ENCODE measurements at places on chromosomes 12 and 14.

DNA sequence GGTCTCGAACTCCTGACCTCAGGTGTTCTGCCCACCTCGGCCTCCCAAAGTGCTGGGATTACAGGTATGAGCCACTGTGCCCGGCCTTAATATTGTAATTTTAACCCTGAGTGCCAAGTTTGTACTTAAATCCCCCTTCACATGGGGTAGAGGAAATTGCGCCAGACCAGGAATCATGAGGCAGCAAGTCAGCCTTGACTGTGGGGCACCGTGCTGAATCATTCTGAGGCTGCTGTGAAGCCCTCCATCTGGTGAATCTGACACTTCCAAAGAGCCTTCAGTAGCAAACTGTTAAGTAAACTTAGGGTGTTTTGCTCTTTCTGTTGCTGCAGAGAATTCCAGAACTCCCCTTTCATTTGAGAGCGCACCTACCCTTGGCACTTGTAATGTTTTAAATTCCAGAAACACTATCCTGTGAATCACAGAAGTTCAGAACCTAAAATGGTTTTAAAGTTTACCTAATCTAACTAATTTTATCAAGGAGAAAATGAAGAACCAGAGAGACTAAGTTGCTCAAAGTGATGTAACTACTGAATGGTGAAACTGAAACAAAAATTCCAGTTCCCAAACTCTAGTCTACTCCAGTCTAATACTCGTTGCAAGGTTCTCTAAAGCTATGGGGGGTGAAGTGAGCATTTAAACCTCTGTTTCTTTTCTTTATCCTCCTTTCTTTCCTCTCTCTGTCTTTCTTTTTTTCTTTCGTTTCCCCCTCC lies 7.5 kb downstream of the HEBP1 start:
- no peak for DNase-seq

GRCh38 chr14:74620497-74620921 lies 8.5 kb upstream of the LTBP2 start:
- DNase-seq = no peak

DNA sequence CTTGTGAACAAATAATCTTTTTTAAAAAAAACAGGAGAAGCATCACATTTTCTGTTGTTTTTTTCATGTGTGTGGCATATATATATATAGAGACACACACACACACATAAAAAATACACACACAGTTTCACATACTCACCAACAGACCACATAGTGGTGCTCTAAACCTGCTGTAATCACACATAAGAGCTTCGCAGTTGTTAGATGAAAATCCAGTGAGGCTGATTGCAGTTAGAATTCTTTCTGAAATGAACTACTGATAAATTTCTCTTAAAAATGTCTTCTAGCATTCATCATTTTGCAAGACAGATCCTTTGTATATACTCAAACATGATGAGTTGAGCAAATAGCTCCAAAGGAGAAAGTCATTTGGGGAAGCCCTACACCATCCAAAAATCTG lies 434.3 kb upstream of the STXBP6 start:
- no peak for DNase-seq

- peak; percentile 69 for DNase-seq
These were observed at the start of gene C14orf132 for GRCh38 chr14:96038920-96039632. TSS of gene C14orf132 (plus strand) at chr14:96039362. CDS start at chr14:96039501, 139 bp downstream.

GRCh38 chr12:48163150-48163747 lies 5.9 kb upstream of the ASB8 start:
- no peak for DNase-seq

GRCh38 chr12:19052689-19053088 lies 76.8 kb upstream of the PLEKHA5 start:
- no peak for DNase-seq

DNA sequence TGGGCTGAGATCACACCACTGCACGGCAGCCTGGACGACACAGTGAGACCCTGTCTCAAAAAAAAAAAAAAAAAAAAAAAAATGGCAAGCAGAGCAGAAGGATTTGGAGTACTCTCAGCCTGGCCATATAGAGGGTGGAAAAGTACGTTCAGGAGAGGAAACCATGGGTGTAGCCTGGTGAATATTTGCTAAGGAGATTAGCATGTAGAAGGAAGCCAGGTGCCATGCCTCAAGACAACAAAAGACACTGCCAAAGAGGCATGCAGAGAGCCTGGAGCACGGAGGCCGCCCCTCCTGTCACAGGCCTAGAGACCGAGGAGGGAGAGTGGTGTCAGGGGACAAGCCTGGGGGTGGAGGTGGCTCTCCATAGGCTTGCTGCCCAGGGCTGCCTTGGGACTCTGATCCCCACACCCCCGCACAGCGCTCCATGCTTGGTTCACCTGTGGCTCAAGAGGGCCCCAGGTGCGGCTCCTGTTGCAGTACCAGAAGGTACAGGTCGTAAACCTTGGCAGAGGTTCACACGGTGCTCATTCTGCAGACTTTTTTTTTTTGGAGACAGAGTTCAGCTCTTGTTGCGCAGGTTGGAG lies 27.9 kb upstream of the DEGS2 start:
- DNase-seq = no peak

- no peak for DNase-seq
These were observed 2.9 kb downstream of the HOXC5 start for GRCh38 chr12:54035568-54036264.

DNA sequence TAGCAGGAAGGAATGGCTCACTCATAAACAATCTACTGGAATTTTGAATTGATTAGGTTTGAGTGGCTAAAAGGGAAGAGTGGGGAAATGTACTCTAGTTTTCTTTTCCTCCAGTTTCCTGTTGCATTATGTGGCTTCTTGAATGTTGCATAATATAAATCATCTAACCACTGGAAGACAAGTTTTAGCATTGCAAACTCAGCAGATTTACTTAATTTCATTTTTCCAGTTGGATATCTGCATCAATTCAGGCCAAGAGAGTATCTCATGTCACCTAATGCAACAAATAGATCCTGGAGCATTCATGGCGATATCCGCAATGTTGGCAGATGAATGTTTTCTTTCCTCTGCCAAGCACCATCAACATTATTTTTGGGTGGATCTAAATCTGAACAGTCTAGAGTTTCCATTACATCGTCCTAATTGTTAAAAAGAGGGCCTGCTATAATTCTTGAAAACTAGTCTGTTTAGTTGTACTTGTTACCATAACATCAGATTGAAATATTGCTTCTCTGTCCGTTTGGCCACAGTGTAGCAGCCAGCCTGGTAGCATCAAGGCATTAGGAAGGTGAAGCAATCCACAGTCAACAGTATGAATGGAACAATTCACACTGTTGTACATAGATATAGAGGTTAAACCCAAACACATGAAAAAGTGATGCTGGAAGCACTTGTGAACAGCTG lies 544.2 kb downstream of the ETNK1 start:
- no peak for DNase-seq

DNA sequence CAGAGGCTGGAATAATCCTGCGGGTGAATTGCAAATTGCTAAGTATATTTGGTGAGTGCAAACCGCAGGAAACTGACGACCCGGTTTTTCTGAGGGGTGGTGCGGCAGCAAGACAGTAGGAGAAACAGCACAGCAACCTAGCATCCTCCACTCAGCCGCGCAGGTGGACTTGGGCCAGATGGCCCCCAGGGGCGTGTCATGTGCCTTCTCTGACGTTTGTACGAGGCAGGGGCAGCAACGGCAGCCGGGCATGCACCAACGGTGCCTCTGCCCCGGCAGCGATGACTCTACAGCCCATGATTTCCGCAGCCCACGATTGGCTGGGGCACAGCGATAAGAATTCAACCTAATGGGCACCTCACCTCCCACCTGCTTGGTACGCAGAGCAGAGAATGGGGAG lies 11.1 kb upstream of the CLEC2A start:
- no peak for DNase-seq

DNA sequence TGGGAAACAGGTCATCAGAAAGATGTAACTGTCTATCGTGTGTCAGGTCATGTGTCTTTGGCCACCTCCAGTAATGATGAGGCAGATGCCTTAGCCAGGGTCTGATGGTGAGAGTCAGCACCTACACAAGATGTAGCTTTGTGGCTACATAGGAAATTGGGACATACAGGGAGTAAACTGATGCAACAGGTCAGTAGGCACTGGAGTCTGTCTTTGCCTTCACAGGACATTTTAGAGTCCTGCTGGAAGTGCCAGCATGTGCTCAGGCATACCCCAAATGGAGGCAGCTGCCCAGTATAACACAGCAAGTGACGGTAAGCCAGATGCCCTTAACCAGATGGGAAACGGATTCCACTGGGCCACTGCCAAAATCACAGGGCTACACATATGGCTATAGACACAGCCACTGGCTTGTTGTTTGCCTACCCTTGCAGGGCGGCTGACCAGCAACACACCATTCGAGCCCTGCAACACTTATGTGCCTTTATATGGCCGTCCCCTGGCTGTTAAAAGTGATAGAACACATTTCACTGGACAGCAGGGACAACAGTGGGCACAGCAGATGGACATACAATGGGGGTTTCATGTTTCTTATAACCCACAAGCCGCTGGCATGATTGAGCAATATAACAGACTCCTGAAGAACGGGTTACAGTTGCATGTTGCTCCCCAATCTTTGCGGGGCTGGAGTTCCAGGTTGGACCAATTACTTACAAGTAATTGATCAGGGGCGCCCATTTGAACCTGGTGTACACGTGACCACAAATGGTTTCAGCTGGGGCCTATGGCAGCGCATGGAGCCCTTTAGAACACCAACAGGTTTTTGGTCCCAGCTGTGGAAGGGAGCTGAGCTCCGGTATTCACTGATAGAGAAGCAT lies 12.9 kb upstream of the RNASE12 start:
- no peak for DNase-seq

DNA sequence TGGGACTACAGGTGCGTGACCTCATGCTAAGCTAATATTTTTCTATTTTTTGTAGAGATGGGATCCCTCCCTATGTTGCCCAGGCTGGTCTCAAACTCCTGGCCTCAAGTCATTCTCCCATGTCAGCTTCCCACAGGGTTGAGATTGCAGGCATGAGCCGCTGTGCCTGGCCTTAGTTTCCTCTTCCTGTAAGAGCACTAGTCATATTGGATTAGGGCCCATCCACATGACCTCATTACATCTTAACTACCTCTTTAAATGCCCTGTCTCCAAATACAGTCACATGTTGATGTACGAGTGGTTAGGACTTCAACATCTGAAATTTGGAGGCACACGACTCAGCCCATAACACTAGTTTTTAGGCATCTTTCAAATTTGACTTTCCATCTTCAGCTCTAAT lies 72.2 kb upstream of the RASSF3 start:
- no peak for DNase-seq

DNA sequence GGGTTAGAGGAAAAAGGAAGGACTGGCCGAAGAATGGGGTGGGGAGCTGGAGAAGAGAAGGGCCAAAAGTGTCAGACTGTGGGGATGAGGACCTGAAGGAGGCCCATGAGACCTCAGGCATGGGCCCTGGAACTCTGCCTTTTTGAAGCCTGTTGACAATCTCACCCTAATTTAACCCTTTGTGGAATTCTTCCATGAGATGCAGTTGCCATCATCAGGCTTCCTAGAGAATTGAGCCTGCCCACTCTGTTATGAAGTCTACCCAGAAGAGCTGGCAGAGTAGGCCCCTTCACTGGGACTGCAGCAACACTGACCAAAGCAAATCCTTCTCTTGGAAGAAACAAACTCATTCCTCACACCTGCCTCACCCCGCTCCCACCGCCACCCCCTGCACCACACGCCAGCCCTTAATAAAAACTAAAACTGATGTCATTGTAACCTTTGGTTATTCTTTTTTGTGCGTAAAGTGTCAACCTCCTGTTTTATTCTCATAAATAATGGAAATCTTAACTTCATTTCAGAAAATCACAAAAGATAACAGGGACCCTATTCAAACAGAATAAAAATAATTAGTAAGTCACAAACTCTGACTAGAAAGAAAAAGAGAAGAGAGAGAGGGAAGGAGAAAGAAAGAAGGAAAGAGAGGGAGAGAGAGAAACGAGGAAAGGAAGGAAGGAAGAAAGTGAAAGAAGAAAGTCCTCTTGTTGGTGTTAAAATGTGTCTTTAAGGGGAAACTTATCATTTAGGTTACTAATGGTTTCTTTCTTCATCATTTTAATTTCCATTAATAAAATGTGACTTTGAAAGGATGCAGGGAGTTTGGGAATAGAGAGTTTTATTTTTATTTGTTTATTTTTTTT lies 61.3 kb downstream of the CRADD start:
- DNase-seq = no peak

DNA sequence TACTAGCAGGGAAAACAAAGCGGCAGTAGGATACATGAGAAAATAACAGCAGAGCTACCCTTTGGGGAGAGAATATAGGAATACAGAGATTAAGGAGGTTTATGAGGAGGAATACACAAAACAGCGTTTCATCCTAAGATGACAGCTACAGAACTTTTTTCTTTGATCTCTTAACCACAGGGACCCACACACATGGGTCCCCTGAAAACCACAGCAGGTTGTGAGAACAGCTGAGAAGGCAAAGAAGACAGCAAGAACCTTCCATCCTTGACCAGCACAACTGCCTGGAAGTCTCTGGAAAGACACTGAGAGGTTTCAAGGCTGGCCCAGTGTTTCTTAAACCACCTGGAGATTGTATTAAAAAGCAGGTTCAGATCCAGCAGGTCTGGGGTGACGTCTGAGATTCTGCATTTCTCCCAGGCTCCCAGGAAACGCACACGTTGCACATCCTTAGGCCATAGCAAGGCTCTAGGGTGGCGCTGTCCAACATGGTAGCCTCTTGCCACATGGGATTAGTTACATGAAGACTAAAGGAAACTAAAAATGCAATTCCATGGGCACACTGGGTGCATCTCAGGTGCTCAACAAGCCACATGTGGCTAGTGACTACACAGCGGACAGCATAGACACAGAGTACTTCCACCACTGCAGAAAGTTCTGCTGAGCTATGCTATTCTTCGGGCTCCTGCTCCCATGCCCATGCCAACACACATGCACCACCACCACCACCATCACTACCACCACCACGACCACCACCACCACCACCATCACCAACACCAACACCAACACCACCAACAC lies 92.3 kb downstream of the FOXN3 start:
- no peak for DNase-seq

DNA sequence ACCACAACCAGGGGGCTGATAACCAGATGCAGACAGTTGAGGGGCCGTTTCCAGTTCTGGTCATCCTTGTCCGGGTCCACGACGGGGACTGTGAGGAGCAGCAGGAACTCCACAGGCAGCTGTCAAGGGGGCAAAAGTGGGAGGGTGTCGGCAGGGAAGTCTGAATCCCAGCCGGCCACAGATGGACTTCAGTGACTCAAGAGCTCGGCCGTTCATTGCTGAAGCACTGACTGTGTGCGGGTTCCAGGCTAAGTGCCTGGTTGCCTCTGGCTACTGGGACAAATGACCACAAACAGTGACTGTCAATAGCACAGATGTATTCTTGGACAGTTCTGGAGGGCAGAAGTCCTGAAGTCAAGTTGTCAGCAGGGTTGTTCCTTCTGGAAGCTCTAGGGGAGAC lies 19.6 kb downstream of the SLC8B1 start:
- no peak for DNase-seq

GRCh38 chr12:53208877-53209463 lies 1.9 kb upstream of the ITGB7 start:
- no peak for DNase-seq

DNA sequence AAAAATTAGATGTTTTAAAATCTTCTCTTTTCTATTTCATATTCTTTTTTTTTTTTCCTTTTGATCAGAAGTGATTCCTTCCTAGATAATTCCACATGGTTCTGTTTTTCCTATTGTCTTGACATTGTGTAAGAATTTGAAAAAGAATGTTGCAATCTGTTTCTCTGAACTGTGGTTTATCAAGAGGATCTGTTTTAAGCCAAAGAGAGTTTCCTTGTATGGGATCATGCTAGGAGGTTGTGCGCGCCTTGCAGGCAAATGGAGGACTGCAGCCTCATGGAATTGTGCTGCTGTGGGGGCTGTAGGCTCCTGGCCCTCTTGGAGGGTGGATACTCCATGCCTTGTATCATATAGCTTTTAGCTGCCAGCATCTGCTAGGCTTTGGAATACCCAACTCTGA lies 43.3 kb upstream of the MBIP start:
- no peak for DNase-seq

GRCh38 chr12:46266382-46266791 lies 2.5 kb downstream of the SLC38A1 start:
- DNase-seq = peak; percentile 32
